ENCODE measurements at places on chromosomes 3 and 15.

GRCh38 chr3:3821777-3822176 lies 22.5 kb downstream of the LRRN1 start:
- no peak for DNase-seq

GRCh38 chr15:31341071-31341470 lies 14.4 kb downstream of the KLF13 start:
- no peak for DNase-seq

- no peak for DNase-seq
Observed at GRCh38 chr15:46858150-46858549, 859.2 kb upstream of the SEMA6D start.

GRCh38 chr15:64503197-64503596 lies 42.8 kb downstream of the ZNF609 start:
- peak; percentile 55 for DNase-seq

GRCh38 chr15:39511916-39512260 lies 69.0 kb upstream of the THBS1 start:
- peak; percentile 69 for DNase-seq

DNA sequence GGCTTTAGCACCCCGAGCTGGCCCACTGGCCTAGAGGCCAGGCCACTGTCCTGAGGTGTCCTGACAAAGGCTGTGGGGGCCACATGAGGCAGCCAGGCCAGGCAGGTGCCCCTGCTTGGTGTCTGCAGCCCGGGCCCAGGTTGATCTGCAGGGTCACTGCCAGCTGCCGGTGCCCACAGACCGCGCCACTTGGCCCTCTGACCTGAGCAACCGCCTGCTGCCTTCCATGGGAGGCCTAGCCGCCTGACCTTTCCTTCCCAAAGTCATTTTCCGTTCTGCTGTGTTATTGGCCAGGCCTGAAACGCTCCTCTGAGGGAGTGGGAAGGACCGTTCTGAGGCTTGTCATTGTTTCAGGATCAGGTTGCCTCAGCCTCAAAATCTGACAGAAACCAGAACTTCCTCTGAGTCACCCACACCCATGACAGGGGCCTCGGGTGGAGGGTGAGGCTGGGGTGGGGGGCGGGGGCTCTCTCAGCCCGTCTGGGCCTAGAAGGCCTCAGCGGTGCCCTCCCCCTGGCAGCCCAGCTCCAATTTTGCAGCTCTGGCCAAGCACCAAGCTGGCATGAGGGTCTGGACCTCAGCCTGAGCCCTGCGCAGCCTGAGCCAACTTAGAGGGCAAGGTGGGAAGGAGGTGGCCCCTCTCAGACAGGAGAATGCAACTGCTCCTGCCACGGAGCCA lies 140.7 kb upstream of the MEF2A start:
- peak; percentile 97 for DNase-seq

GRCh38 chr3:179932674-179933073 lies 104.1 kb downstream of the PEX5L start:
- no peak for DNase-seq

GRCh38 chr3:4401441-4401840 lies 65.6 kb downstream of the SUMF1 start:
- DNase-seq: no peak

GRCh38 chr15:90873998-90874605 lies 5.7 kb downstream of the FURIN start:
- peak; percentile 61 for DNase-seq

- no peak for DNase-seq
Observed at GRCh38 chr15:54789376-54789775, 407.4 kb downstream of the RSL24D1 start.

- DNase-seq: peak; percentile 28
Observed at GRCh38 chr3:16884748-16885592, at the start of gene PLCL2. PLCL2 (plus strand) TSS chr3:16884955; CDS start chr3:16885040, 85 bp downstream.

GRCh38 chr15:95988574-95988887 lies 342.0 kb upstream of the NR2F2 start:
- peak; percentile 90 for DNase-seq

DNA sequence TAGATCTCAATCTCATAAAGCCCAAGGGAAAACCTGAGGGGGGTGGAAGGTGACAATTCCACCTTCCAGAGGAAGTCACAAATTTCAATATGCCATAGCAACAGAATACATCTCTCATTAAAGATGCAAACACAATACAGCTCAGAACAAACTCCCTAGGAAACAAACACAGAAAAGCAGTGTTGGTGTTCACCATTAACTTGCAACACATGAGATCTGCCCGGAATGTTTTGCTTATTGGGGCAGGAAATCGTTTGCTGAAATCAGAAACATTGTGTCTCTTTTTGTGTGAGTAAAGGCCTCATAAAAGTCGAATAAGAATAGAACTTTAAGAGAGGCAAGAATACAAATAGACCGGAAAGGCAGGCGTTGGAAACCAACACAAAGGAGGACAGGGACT lies 5.8 kb upstream of the RYR3 start:
- no peak for DNase-seq

DNA sequence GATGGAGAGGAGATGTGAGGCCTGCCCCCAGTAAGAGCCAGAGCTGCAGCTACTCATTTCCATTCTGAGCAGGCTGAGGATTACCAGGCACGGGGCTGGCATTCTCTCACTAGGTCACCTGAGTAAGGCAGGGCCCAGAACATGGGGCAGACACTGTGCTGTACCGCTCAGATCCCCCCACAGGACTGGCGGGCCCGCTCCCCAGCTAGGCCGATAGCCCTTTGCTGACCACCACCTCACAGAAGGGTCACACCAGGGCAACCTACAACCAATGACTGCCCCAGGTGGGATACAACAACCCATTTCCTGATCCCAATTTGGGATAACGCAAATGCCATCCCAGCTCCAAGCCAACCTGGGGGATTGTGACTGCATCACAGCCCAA lies 52.5 kb downstream of the OXNAD1 start:
- DNase-seq: no peak

DNA sequence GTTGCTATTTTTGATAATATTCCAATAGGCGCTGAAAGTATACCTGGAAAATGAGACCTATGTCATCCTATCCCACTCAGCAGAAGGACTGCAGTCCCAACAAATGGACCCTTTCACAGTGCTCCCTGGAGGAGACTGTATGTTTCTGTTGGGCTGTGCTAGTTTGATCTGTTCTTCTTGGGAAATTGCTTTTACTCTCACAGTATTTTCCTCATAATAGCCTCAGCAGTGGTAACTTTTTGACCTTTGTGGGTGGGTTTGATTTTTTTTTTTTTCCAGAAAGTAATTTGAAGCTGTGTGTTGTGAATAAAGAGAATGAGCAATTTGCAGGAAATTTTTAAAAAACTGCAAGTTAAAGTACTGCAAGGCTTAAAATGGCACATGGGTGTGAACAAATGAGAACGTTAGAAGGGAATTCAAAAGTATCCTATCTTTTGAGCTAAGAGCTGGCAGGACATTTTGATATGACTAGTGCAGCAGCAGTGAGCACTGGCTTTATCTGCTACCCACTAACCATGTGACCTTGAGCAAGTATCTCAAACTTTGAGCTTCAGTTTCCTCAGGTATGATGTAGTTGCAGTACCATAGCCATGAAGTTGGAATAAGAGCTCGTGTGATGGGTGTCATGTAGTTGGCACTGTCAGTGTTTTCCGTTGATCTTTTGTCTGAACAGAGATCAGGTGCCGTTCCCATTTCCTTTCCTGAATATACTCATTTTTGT lies 118.4 kb downstream of the ATG7 start:
- DNase-seq: no peak

- DNase-seq: no peak
Observed at GRCh38 chr15:62639906-62640605, 402.5 kb upstream of the TPM1 start.

DNA sequence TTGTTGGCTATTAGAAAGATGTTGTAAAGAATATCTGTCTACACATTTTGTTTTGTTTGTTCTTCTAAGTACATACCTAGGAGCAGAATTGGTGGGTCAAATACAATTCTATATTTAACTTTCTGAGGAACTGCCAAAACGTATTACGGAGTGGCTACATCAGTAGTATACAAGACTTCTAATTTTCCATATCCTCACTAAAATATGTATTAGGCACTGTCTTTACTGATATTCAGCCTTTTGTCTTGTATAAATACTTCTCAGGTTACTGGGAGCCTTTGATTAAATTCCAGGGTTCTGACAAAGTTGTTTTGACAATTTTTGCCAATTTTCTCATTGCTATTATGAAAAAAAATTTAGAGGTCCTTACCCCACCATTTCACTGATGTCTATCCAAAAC lies 146.7 kb downstream of the NR2E3 start:
- no peak for DNase-seq

GRCh38 chr3:117681619-117682018 lies 972.0 kb downstream of the TUSC7 start:
- peak; percentile 21 for DNase-seq

- no peak for DNase-seq
Observed at GRCh38 chr3:53223541-53223966, 32.3 kb downstream of the TKT start.

- no peak for DNase-seq
Observed at GRCh38 chr3:77404871-77405270, 365.0 kb downstream of the ROBO2 start.

DNA sequence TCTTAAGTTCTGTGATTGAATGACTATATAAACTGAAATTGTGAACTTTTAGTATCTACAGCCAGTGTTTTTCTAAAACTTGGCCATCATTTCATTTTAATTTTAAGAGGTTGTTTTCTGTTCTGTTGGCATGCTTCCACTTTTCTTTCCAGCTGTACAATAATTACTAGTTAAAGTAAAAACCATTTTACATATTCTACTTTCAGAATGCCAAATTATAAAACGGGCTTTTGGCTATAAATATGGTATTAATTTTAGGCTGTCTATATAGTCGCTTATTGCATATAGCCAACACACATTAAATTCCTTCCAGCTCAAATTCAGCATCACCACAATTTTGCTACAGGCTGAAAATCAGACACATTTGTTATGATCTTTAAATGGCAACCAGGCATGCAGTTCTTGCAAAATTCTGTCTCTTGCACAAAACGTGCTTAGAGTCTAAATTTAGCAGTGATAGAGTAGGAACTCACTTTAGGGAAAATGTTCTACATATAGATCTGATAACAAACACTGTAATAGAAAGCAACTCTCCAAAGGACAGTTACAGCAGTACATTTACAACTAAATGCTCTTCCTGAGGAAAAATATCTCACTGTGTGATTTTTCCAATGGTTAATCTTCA lies 81.1 kb downstream of the BTD start:
- DNase-seq: peak; percentile 86

- DNase-seq: no peak
Observed at GRCh38 chr3:8945890-8946600, 17.2 kb downstream of the RAD18 start.

- DNase-seq: no peak
Observed at GRCh38 chr3:187558990-187559389, 111.2 kb downstream of the SST start.

DNA sequence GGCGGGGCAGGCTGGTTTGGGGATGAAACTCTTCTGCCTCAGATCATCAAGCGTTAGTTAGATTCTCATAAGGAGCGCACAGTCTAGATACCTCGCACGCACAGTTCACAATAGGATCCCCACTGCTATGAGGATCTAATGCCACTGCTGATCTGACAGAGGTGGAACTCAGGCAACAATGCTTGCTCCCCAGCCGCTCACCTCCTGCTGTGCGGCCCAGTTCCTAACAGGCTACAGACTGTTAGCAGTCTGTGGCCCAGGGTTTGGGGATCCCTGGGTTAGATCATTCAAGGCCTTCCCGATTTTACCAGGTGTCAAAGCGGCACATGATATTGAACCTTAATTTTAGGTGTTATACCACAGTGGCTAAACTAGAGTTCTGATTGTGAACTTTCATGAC lies 232.8 kb downstream of the UBE2E2 start:
- no peak for DNase-seq

GRCh38 chr3:109278546-109278945 lies 37.8 kb downstream of the DPPA2 start:
- no peak for DNase-seq

DNA sequence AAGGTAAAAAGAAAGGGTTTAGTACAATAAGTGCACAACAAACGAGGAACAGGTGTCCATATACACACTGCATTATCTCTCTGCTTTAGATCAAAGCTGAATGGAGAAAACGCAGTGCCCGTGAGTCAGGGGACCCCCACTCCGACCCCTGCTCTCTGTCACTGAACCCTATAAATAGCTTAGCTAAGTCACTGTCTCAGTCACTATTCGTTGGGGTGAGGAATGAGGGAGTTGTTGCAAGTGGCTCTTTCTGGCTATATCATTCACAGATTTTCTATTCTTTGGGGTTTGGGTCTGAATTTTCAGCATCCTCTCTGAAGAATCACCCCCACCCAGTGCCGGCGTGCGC lies 458 bp upstream of the STAC start:
- no peak for DNase-seq

GRCh38 chr15:96331144-96331944 lies 844 bp downstream of the NR2F2 start:
- peak; percentile 59 for DNase-seq

GRCh38 chr3:67489816-67490215 lies 164.6 kb downstream of the SUCLG2 start:
- peak; percentile 92 for DNase-seq

DNA sequence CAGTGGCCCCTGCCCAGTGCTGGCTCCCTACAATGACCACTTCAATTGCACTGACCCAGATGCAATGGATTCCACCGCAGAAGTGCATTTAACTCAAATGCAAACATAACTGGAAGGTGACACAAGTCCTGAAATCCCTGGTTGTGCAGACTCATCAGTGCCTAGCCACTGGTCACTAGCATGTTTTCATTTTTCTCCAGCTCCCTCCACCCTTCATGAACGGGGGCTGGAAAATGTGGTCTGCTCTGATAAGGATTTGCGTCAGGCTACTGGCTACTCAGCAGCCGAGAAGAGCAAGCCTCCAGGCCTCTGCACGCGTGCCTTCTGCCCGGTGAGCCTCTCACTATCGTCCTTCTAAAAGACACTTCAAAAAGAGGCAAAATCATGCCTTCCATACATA lies 27.4 kb upstream of the FURIN start:
- DNase-seq: peak; percentile 83

DNA sequence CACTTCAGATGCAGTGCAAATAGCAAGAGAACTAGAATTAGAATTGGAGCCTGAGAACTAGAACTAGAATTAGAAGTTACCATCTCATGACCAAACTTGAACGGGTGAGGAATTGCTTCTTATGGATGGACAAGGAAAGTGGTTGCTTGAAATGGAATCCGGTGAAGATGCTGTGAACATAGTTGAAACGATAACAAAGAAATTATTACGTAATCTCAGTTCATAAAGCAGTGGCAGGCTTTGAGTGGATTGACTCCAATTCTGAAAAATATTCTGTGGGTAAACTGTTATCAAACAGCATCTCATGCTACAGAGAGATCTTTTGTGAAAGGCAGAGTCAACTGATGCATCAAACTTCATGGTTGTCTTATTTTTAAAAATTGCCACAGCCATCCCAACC lies 48.0 kb upstream of the GSK3B start:
- DNase-seq: no peak

All from fibroblast of villous mesenchyme (primary cell).